SJSA1 (cell line): ENCODE measurements at places on chromosomes 3 and 15. TPM values are rescaled to one million over a fixed set of nuclear protein-coding genes. Genes with fewer than 3 reads are reported as not detected.
A peak's percentile ranks its signal among the peaks of the same experiment; 100 is the strongest.

Gene HIGD2B
- not detected in 2 replicates for total RNA-seq

Gene SERINC4
- total RNA-seq = not detected in 2 replicates

Gene DZIP1L
- 18.1 and 24.0 TPM in 2 replicates for total RNA-seq

Gene CSTA
- total RNA-seq = not detected in 2 replicates

Gene MAGI1
- 4.6 and 4.9 TPM in 2 replicates for total RNA-seq

Gene LACTB
- total RNA-seq = 71.8 and 100 TPM in 2 replicates

Gene PIF1
- total RNA-seq = 20.1 and 29.2 TPM in 2 replicates

Gene TNK2
- total RNA-seq = 1.8 and 2.2 TPM in 2 replicates

Gene IL17RE
- 0.37 and 0.56 TPM in 2 replicates for total RNA-seq

Gene GOLGA8J
- total RNA-seq = not detected in 2 replicates

GRCh38 chr15:89760303-89761008 lies 9.4 kb upstream of the MESP1 start:
- peak; percentile 79 for DNase-seq
- no peaks in the 10 kb centered on the region for H3K27me3 ChIP-seq
- H3K27ac ChIP-seq = no peak overlapping the region
- no peak overlapping the region for H3K4me3 ChIP-seq
- H3K4me1 ChIP-seq = peaks cover 3% of the 10 kb centered on the region
- H3K36me3 ChIP-seq = no peaks in the 10 kb centered on the region

GRCh38 chr3:43061101-43061895 lies 44.6 kb downstream of the POMGNT2 start:
- H3K27me3 ChIP-seq = no peaks in the 10 kb centered on the region
- DNase-seq = no peak
- no peaks in the 10 kb centered on the region for H3K4me1 ChIP-seq
- H3K4me3 ChIP-seq = no peak overlapping the region

GRCh38 chr3:95813244-95813643 lies 1001.1 kb upstream of the EPHA6 start:
- H3K4me3 ChIP-seq = no peak overlapping the region
- H3K36me3 ChIP-seq = no peaks in the 10 kb centered on the region
- no peaks in the 10 kb centered on the region for H3K4me1 ChIP-seq

DNA sequence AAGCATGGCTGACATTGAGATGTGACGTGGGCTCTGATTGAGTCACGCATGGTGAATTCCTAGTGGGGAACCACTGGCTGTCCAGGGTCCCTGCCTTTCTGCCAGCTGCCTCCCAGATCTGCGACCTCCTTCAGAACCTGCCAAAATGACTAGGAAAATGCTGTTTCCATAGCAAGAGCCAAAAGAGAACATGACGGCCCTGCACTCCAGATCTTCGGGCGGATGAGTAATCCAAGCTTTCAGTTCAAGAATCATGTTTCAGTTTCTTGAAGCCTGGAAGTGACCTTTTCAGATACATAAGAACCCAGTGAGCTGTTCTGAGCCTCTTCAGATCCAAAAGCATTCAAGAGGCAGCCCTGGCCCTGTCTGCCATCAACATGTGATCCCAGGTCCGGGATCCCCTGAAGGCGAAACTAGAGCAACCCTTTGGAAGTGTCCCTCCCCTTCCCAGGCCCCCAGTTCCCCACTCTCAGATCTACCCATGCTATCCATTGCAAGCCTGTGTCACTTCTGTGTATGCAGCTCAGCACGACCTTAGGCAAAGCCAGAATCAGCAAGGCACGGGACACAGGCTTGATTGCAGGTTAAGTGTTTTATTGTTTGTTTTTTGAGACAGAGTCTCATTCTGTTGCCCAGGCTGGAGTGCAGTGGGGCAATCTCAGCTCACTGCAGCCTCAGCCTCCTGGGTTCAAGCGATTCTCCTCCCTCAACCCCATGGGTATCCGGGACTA lies 19.7 kb downstream of the ANKRD63 start:
- DNase-seq = no peak
- peaks cover 7% of the 10 kb centered on the region for H3K36me3 ChIP-seq
- H3K4me1 ChIP-seq = peaks cover 29% of the 10 kb centered on the region
- no peaks in the 10 kb centered on the region for H3K27me3 ChIP-seq

DNA sequence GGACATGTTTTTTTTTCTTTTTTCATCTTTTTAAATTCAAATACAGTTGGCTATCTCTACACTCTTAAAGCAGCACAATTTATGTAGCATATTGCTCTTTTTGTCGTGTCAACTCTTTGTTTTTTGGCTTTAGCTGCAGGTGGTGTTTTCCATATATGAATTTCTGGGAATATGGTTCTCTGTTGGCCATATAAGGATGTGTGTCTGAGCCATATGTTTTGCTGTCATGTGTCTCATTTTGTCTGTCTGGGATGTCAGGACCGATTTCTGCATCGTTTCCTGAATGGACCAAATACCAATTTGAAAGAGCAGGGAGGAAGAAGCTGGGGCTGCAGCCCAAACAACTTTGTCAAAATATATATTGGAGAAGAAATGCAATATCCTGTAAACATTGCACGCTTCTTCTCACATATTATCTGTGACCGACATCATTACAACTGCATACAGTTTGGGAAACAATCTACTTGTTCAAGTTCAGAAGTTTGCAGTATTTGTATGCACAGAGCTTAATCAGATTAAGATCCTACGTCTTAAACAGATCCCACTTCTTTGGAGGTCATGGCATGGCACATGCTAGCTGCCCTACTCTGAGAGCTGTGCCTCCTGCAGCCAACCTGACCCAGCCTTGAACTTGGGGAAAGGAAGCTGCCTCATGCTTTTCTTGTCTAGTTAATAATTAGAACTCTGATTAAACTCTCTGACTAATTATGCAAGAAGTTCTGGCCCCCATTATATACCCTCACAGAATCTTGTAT lies 4.0 kb upstream of the SATB1 start:
- H3K27ac ChIP-seq = no peak overlapping the region
- no peak for DNase-seq

DNA sequence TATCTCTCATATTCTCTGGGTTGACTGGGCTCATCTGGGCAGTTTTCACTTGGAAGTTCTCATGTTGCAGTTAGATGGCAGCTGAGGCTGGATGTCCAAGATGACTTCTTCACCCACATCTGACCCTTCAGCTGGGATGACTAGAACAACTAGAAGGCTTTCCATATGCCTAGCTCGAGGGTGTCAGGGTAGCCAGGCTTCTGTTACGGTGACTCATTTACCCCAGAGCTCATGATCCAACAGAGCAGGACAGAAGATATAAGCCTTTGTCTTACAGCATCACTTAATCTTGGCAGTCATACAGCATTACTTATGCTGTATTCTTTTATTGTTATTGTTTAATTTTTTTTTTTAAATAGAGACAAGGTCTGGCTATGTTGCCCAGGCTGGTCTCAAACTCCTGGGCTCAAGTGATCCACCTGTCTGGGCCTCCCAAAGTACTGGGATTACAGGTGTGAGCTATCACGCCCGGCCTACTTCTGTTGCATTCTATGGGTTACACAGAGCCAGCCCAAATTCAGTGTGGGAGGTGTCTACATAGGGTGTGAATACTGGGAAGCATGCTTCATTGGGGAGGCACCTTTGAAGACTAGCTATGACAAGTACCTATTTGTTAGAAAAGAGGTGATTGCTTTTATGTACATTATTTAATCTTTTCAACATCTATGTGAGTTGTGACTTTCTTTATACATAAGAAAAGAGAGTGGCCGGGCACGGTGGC lies 10.7 kb downstream of the HMCES start:
- DNase-seq = no peak
- H3K4me1 ChIP-seq = no peaks in the 10 kb centered on the region
- no peak overlapping the region for H3K27ac ChIP-seq
- no peaks in the 10 kb centered on the region for H3K27me3 ChIP-seq

DNA sequence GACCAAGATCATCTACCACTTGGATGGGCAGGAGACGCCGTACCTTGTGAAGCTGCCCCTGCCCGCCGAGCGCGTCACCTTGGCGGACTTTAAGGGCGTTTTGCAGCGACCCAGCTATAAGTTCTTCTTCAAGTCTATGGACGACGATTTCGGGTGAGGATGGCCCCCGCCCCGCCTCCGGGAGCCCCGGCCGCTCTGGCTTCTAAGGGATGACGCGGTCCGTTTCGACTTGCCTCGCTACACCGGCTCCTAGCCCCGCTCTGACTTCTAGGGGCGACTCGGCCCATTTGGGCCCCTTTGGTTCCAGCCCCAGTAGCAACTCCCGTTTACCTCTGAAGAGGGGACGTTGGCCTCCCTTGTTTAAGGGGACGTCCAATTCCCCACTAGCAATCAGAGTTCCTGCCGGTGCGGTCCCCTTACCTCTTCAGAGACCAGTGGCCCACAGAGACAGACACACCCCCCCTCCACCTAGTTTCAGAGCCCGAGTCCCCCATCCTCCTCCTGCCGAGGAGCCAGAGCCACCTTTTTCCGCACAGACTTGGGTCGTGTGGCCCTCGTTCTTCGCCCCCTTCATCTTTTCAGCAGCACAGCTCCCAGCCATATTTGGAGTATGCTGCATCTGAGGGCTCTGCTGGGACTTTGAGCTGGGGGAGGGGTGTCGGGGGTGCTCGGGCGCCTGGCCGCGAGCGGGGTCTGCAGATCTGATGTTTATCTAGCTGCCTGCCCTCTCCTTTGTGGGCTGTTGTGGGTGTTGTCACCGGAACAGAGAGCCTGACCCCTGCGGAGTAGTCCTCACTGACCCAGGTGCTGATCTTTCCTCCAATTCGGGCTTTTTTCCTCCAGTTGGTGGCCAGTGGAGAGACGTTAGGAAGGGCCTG lies 706 bp downstream of the DVL3 start:
- peak overlapping the region; percentile 92 for H3K4me3 ChIP-seq
- DNase-seq = no peak
- peak overlapping the region; percentile 63; the same call in 1 of the 2 replicates for H3K27ac ChIP-seq
- peaks cover 17% of the 10 kb centered on the region for H3K36me3 ChIP-seq
- peaks cover 35% of the 10 kb centered on the region for H3K4me1 ChIP-seq
- no peaks in the 10 kb centered on the region for H3K27me3 ChIP-seq

DNA sequence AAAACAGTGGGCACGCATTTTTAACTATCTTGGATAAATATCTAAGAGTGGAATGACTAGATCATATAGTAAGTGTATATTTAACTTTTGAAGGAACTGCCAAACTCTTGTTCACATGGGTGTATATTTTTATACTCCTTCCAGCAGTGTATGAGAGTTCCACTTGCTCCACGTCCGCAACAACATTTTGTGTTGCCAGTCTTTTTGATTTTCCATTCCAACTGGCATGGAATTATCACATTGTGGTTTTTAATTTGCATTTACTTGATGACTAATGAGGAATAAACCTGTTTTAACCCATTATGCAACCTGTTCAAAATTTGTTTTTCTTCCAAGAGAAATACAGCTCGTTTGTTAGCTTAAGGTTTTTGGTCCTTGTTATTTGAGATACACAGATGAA lies 51.6 kb downstream of the ZNF621 start:
- no peak overlapping the region for H3K27ac ChIP-seq
- no peaks in the 10 kb centered on the region for H3K36me3 ChIP-seq
- H3K4me3 ChIP-seq = no peak overlapping the region
- no peaks in the 10 kb centered on the region for H3K27me3 ChIP-seq

DNA sequence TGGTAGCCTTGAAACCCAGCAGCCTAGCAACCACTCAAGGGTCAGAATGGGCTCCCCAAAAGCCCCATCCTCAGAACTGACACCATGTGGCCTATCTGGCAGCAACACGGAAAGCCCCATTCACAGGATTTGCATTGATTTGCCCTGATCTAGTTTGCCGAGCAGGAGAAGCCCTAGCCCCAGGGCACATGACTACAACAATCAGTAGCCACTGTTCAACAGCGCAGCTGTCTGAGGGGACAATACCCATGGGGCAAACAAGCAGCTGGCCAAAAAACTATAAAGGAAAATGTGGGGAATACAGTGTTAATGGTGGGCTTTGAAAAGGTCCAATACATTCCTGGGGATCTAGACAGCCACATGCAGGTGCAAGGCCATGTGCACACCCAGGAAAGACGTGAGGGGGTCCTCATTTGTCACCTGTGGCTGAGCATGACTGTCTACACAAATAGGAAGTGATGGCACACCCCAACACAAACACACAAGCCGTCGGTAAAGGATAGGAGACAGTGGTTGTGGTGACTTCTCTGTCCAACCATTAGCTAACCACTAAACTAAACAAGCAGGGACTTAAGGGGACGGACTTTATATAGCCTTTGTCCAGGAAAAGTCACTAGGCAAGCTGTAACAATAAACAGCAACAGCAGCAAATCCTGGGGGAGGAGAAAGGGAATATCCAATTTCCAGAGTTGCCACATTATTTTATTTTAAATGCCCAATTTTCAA lies 113.7 kb downstream of the LRIG1 start:
- peaks cover 11% of the 10 kb centered on the region for H3K4me1 ChIP-seq
- H3K27me3 ChIP-seq = no peaks in the 10 kb centered on the region
- H3K36me3 ChIP-seq = peaks cover 25% of the 10 kb centered on the region
- no peak overlapping the region for H3K4me3 ChIP-seq

- no peak overlapping the region for H3K27ac ChIP-seq
- DNase-seq = no peak
- H3K36me3 ChIP-seq = peaks cover 27% of the 10 kb centered on the region
- H3K27me3 ChIP-seq = no peaks in the 10 kb centered on the region
- H3K4me1 ChIP-seq = peaks cover 38% of the 10 kb centered on the region
- no peak overlapping the region for H3K4me3 ChIP-seq
These were observed 13.7 kb downstream of the FLNB start for GRCh38 chr3:58021962-58022361.

GRCh38 chr3:14147066-14147435 lies 22.2 kb downstream of the TMEM43 start:
- no peak overlapping the region for H3K27ac ChIP-seq
- H3K36me3 ChIP-seq = peaks cover 58% of the 10 kb centered on the region
- H3K4me1 ChIP-seq = peaks cover 36% of the 10 kb centered on the region
- no peak overlapping the region for H3K4me3 ChIP-seq

GRCh38 chr3:7728566-7729519 lies 772.8 kb upstream of the LMCD1 start:
- H3K27ac ChIP-seq = no peak overlapping the region
- H3K4me1 ChIP-seq = no peaks in the 10 kb centered on the region; the same call in 1 of the 2 replicates
- no peaks in the 10 kb centered on the region for H3K36me3 ChIP-seq
- DNase-seq = no peak

- no peaks in the 10 kb centered on the region for H3K4me1 ChIP-seq
- no peaks in the 10 kb centered on the region for H3K27me3 ChIP-seq
- no peak overlapping the region for H3K4me3 ChIP-seq
- no peak overlapping the region for H3K27ac ChIP-seq
- no peaks in the 10 kb centered on the region for H3K36me3 ChIP-seq
These were observed 23.1 kb upstream of the RPL39L start for GRCh38 chr3:187162265-187162953.

DNA sequence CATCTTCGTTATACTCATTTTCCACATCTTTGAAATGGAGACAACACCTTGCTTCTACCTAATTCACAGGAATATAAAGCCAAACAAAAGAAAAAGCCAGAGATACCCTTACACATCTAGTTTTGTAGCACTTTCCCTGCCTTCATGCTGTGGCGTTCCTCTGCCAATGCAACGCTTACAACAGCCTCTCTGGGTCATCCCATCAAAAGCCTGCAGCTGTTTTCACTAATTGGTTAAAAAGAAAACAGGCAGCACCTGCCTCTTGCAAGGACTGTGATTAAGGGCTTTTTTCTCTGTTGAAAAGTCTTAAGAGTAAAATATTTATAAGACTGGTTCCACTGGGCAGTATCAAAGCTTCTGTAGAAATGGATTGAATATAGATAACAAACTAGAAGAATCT lies 120.3 kb downstream of the FMN1 start:
- H3K4me3 ChIP-seq = no peak overlapping the region
- H3K27me3 ChIP-seq = no peaks in the 10 kb centered on the region
- H3K4me1 ChIP-seq = peaks cover 25% of the 10 kb centered on the region
- no peaks in the 10 kb centered on the region for H3K36me3 ChIP-seq
- no peak for DNase-seq
- H3K27ac ChIP-seq = no peak overlapping the region
